ENCODE measurements at places on chromosomes 5 and 9.

GRCh38 chr9:75185585-75186170 is 97.4 kb downstream of the OSTF1 start:
- no peak overlapping the region for H3K27ac ChIP-seq
- no peak for DNase-seq
- H3K27me3 ChIP-seq = no peaks in the 10 kb centered on the region
- peaks cover 5% of the 10 kb centered on the region for H3K36me3 ChIP-seq
- H3K4me1 ChIP-seq = no peaks in the 10 kb centered on the region

GRCh38 chr9:131030239-131031004 is 21.4 kb downstream of the LAMC3 start:
- no peaks in the 10 kb centered on the region for H3K4me1 ChIP-seq
- no peak for DNase-seq
- no peak overlapping the region for H3K4me3 ChIP-seq
- H3K27ac ChIP-seq = no peak overlapping the region
- H3K36me3 ChIP-seq = no peaks in the 10 kb centered on the region
- no peaks in the 10 kb centered on the region for H3K27me3 ChIP-seq

GRCh38 chr9:109418827-109419226 is 79.3 kb downstream of the PTPN3 start:
- no peak overlapping the region for H3K4me3 ChIP-seq
- H3K4me1 ChIP-seq = peaks cover 4% of the 10 kb centered on the region
- no peaks in the 10 kb centered on the region for H3K36me3 ChIP-seq
- no peaks in the 10 kb centered on the region for H3K27me3 ChIP-seq
- H3K27ac ChIP-seq = no peak overlapping the region

DNA sequence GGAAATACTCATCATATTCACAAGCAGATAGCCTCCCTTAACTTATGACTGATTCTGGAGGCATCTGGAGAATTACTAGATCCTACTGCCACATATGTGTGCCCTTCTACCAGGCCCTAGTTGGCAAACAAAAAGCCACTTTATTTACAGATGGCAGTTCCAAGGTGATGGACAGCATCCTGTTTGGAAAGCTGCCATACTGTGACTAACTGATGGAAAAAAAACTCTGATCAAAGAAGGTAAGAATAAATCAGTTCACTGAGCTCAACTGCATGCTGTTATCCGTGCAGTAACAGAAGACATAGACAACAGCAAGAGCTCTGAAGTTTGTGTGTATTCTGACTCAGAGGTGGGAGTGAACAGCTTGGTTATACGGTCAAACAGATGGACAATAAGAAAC is 279.8 kb upstream of the POU5F2 start:
- no peak overlapping the region for H3K4me3 ChIP-seq
- H3K4me1 ChIP-seq = no peaks in the 10 kb centered on the region
- H3K27ac ChIP-seq = no peak overlapping the region

GRCh38 chr9:136218271-136218670 is 13.3 kb upstream of the LHX3 start:
- H3K36me3 ChIP-seq = peaks cover 65% of the 10 kb centered on the region
- no peaks in the 10 kb centered on the region for H3K27me3 ChIP-seq
- no peak overlapping the region for H3K27ac ChIP-seq
- H3K4me3 ChIP-seq = no peak overlapping the region

- H3K4me1 ChIP-seq = no peaks in the 10 kb centered on the region
- DNase-seq = no peak
- H3K27me3 ChIP-seq = no peaks in the 10 kb centered on the region
Observed at GRCh38 chr9:133224762-133225161, 15.7 kb upstream of the OBP2B start.

DNA sequence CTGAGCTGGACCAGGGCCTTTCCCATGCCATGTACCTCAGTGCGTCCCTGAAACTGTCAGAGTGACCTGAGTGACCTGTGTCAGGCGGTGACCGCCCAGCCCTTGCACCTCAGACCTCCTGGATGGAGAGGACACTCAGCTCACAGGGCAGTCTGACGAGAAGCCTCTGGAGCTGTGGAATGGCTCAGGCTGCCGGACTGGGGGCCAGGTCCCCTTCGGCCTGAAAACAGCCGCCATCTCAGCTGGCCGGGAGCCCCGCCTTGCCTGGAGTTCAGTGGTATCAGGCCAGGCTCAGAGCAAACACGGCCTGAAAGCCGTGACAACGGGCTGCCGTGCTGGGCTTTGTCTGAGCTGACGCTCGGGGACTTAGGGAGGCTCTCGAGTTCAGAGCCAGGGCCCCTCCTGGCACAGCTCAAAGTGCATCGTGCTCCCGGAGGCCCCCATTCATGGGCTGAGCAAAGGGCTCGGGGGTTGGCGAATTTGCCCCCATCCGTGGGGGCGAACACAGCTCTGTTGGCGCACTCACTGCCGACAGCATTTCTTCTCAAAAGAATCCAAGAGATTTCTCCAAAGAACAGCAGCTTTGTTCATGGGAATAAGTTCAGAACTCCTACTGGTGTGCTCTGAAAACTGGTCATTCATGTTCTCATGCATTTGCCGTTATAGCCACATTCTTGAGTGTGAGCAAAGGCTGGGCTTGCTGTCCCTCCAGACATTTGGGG is 8.4 kb upstream of the SLC9A3 start:
- peaks cover 19% of the 10 kb centered on the region for H3K27me3 ChIP-seq
- H3K4me3 ChIP-seq = no peak overlapping the region
- no peaks in the 10 kb centered on the region for H3K4me1 ChIP-seq
- no peaks in the 10 kb centered on the region for H3K36me3 ChIP-seq

- H3K4me1 ChIP-seq = no peaks in the 10 kb centered on the region
- no peaks in the 10 kb centered on the region for H3K27me3 ChIP-seq
- peak overlapping the region; percentile 97 for H3K27ac ChIP-seq
- H3K36me3 ChIP-seq = peaks cover 65% of the 10 kb centered on the region
Observed at GRCh38 chr5:149427374-149427773, 48.3 kb upstream of the IL17B start.

- H3K4me3 ChIP-seq = no peak overlapping the region
- no peaks in the 10 kb centered on the region for H3K27me3 ChIP-seq
- H3K27ac ChIP-seq = no peak overlapping the region
- H3K4me1 ChIP-seq = no peaks in the 10 kb centered on the region
- no peak for DNase-seq
Observed at GRCh38 chr9:110202232-110202631, 5.7 kb downstream of the C9orf152 start.

- no peaks in the 10 kb centered on the region for H3K4me1 ChIP-seq
- H3K27me3 ChIP-seq = no peaks in the 10 kb centered on the region
- no peak overlapping the region for H3K27ac ChIP-seq
- H3K4me3 ChIP-seq = no peak overlapping the region
- no peak for DNase-seq
Observed at GRCh38 chr9:72902268-72902667, 50.6 kb downstream of the ALDH1A1 start.

DNA sequence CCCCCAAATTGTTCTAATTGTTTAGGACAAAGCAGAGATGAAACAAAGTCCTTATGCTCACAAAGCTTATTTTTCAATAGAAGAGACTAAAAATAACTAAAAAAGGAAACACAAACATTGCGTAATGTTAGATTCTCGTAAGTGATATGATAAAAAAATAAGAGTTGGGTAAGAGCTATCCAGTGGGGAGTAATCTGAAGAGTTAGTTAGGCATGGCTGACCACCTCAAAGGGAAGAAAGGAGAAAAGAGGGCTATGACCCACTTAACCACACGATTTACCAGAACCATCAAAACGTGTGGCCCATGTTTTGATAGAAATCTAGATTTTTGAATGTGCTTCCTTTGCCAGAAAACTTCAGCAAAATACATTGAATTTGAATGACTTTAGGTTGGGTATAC is 1296.8 kb upstream of the NUDT12 start:
- no peak overlapping the region for H3K27ac ChIP-seq
- no peaks in the 10 kb centered on the region for H3K27me3 ChIP-seq
- no peak for DNase-seq
- no peaks in the 10 kb centered on the region for H3K36me3 ChIP-seq
- no peaks in the 10 kb centered on the region for H3K4me1 ChIP-seq

DNA sequence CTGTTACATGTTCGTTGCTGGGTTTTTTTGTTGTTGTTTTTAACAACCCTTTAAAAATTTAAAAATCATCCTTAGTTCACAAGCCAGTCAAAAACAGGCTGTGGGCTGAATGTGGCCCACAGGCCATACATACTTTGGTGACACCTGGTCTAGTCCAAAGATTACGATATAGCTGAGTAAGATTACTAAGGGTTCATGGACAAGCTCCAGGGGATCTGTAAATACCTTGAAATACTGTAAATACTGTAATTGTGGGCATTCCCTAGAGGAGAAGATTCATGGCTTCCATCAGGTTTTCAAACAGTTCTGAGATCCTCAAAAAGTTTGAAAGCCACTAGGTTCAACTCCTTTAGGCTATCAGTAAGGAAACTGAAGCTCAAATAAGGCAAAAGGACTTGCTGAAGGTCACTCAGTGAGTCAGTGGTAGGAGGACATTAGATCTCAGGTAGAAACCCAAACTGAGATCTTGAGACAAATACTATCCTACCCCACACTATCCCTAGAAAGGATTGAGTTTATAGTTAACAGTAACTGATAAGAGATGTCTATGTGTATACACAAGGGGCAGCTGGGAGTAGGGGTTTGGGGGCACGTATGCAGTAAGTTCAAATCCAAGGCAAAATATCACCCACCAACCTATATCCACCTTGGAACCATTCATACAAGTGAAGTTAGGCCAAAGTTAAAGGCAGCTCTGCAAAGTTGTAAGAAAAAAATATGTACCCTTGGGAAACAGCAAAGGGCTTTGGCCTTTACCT is 17.8 kb downstream of the RAB14 start:
- H3K36me3 ChIP-seq = peaks cover 34% of the 10 kb centered on the region
- H3K4me3 ChIP-seq = no peak overlapping the region
- H3K27me3 ChIP-seq = no peaks in the 10 kb centered on the region

DNA sequence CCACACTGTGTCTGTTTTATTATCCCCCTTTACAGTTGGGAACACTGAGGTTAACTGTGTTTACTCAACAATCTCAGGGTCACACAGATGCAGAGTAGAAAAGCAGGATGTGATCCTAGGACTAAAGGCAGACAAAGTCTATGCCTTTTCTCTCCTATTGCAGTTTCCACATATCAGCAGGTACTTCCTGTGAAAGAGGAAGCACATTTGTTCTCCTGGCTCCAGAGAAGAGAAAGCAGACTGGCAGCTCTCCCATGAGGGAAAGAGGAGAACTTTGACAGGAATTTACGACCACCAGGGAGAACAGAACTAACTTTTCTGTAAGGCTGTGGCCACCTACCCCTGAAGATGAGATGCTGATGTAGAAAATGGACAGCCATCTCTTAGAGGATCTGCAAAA is 84.2 kb upstream of the TNC start:
- no peaks in the 10 kb centered on the region for H3K4me1 ChIP-seq
- H3K27me3 ChIP-seq = no peaks in the 10 kb centered on the region
- no peak overlapping the region for H3K4me3 ChIP-seq
- H3K27ac ChIP-seq = no peak overlapping the region
- H3K36me3 ChIP-seq = no peaks in the 10 kb centered on the region
- no peak for DNase-seq

DNA sequence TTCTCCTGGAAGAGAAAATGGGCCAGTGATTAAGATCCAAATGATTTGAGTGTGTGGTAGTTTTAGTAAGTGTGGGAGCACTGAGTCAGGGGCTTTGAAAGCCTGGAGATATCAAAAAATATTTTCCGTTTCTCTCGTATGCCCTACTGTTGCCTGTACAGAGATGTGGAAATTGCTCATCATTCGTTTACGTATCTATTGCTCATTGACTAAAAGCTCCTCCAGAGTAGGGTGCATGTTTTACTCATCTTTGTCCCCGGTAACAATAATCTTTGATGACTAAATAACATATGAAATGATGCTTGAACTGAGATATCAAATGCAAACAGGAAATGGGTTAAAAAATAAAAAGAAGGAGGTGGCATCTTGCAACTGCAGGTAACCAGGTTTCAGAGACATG is 114.2 kb upstream of the FST start:
- no peak overlapping the region for H3K4me3 ChIP-seq
- no peak for DNase-seq
- no peak overlapping the region for H3K27ac ChIP-seq
- H3K4me1 ChIP-seq = no peaks in the 10 kb centered on the region
- no peaks in the 10 kb centered on the region for H3K27me3 ChIP-seq

DNA sequence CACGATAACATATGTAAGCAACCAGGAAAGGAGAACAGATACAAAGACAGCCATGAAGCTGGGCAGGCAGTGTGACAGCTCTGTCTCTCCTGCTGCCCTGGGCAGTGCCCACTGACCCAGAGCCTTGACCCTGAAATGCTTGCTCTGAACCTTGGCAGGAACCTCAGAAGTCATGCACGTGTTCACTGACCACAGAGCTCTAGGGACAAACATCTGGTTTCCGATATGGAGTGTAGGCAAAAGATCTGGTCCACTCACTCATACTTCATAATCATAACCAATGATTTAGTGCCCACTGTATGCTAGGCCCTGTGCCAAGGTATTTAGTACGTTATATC is 102.6 kb downstream of the FSTL4 start:
- H3K27ac ChIP-seq = no peak overlapping the region
- peak; percentile 28 for DNase-seq
- no peak overlapping the region for H3K4me3 ChIP-seq
- no peaks in the 10 kb centered on the region for H3K36me3 ChIP-seq

DNA sequence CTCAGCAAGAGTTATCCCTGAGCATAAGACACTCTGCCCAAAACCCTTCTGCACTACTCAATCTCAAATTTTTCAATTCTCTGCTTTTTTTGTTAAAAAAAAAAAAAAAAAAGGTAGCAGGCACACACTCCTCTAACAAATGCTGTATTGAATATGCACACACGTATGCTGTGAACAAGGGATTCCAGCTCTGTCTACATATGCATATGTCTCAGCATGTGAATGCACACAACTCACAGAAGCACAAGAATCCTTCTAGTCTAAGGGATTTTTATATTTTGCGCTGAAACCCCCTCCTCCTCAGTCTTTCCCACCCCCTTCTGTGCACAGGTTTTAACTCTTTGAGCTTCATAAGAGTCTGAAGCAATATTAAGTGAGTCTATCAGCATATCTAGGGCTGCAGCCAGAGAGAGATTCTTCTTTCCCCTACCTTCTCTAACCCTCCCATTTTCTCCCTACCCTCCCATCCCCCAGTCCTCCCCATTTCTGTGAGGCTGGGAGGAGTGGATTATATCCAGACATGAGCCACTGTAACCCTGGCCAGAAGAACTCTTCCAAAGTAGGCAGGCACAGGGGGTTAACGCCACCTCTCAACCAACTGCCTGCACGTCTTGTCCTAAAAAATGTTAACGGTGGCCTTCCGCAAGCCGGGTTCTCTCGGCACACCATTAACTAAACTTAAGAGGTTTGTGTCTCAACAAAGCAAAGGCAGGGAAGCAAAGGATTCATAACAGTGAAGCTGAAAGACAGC is 1.0 kb downstream of the GABRB2 start:
- no peak for DNase-seq
- H3K4me1 ChIP-seq = peaks cover 33% of the 10 kb centered on the region
- H3K4me3 ChIP-seq = no peak overlapping the region
- H3K27ac ChIP-seq = no peak overlapping the region
- H3K36me3 ChIP-seq = no peaks in the 10 kb centered on the region
